Osteoblast (primary cell): ENCODE measurements at places on chromosomes 12 and 14.

GRCh38 chr14:21509432-21510143 lies 1.6 kb downstream of the METTL3 start:
- no peaks in the 10 kb centered on the region for H3K27me3 ChIP-seq
- no peak for DNase-seq
- H3K36me3 ChIP-seq, result peaks cover 3% of the 10 kb centered on the region
- peak overlapping the region; percentile 97 for H3K4me3 ChIP-seq
- H3K4me1 ChIP-seq, result peaks cover 16% of the 10 kb centered on the region

DNA sequence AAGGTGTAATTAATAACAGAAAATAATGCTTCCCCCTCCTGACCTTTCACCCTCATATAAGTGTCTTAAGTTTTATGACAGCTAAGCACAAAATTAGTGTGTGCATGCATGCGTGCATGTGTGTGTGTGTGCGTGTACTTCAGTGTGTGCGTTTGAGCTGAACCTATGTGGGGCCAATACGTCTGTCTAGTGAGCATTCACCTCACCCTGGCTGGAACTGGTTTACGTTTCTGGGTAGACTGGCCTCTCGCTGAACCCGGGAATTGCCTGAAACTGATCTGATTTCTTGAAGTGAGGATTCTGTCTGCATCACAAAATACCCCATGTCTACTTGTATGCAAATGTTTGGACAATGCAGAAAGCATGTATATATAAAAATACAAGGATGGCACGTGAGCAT lies 68.2 kb upstream of the TBX3 start:
- H3K36me3 ChIP-seq, result no peaks in the 10 kb centered on the region
- H3K27me3 ChIP-seq, result peaks cover 7% of the 10 kb centered on the region
- H3K4me1 ChIP-seq, result no peaks in the 10 kb centered on the region
- H3K4me3 ChIP-seq, result no peak overlapping the region

GRCh38 chr14:96757456-96757855 lies 39.7 kb upstream of the VRK1 start:
- no peak overlapping the region for H3K4me3 ChIP-seq
- H3K27ac ChIP-seq, result no peak overlapping the region
- DNase-seq, result no peak

DNA sequence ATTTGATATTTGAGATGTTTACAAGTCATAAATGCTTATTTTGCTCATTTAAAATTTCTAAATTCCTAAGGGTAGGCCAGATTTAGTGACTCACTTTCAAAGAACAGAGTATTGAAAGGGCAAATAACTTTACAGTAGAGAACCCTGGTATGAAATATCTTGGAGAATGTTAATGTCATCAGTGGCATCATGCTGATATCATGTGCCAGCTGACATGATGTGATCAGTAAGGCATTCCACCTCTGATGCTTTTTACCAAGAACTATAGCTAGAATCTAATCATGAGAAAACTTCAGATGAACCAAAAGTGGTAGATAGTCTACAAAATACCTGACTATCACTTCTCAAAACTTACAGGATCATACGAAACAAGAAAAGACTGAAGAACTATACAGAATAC lies 2.9 kb upstream of the FLRT2 start:
- peaks cover 31% of the 10 kb centered on the region for H3K4me1 ChIP-seq
- H3K27me3 ChIP-seq, result no peaks in the 10 kb centered on the region
- no peaks in the 10 kb centered on the region for H3K36me3 ChIP-seq

- H3K4me3 ChIP-seq, result no peak overlapping the region
- no peak overlapping the region for H3K27ac ChIP-seq
- H3K36me3 ChIP-seq, result peaks cover under 1% of the 10 kb centered on the region
- H3K27me3 ChIP-seq, result peaks cover 7% of the 10 kb centered on the region
Measured at GRCh38 chr14:24317141-24317928, 6.0 kb downstream of the LTB4R start.

DNA sequence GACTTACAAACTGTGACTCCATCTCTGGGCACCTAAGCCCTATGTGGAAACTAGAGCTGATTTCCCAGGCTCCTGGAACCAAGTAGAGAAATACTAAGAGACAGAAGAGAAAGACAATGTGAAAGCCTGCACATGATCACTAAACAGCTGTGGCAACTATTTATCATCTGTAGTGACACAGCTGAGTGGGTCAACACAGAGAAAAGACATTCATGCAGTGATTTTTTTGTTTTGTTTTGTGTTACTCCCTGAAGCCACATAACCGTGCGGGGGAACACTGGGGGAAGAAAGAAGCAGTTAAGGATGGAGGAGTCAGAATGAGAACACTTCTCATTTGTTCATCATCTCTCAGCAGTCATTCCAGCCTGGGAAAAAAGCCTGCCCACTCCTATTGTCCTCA lies 1.5 kb downstream of the PRR4 start:
- H3K36me3 ChIP-seq, result no peaks in the 10 kb centered on the region
- no peak overlapping the region for H3K27ac ChIP-seq
- no peaks in the 10 kb centered on the region for H3K27me3 ChIP-seq
- peaks cover 3% of the 10 kb centered on the region for H3K4me1 ChIP-seq

GRCh38 chr12:125418902-125419564 lies 353.8 kb downstream of the AACS start:
- DNase-seq, result no peak
- no peaks in the 10 kb centered on the region for H3K36me3 ChIP-seq
- no peak overlapping the region for H3K27ac ChIP-seq
- H3K27me3 ChIP-seq, result no peaks in the 10 kb centered on the region

DNA sequence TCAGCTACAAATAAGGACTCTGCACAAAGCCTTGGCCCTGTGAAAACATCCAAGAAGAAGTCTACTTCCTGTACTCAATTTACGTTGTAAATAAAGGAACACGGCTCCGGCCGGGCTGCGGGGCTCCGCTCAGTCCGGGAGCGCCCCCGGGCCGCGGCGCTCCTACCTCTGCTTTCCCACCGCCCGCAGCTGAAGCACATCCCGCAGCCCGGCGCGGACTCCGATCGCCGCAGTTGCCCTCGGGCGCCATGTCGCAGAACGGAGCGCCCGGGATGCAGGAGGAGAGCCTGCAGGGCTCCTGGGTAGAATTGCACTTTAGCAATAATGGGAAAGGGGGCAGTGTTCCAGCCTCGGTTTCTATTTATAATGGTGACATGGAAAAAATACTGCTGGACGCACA lies 502.3 kb upstream of the FOXG1 start:
- H3K4me3 ChIP-seq, result no peak overlapping the region
- no peaks in the 10 kb centered on the region for H3K27me3 ChIP-seq
- no peak overlapping the region for H3K27ac ChIP-seq
- no peaks in the 10 kb centered on the region for H3K36me3 ChIP-seq
- no peak for DNase-seq
- H3K4me1 ChIP-seq, result no peaks in the 10 kb centered on the region

- no peaks in the 10 kb centered on the region for H3K4me1 ChIP-seq
- H3K27me3 ChIP-seq, result no peaks in the 10 kb centered on the region
- no peaks in the 10 kb centered on the region for H3K36me3 ChIP-seq
- no peak overlapping the region for H3K27ac ChIP-seq
Measured at GRCh38 chr14:30204431-30204980, 276.9 kb upstream of the PRKD1 start.

GRCh38 chr14:97336179-97336578 lies 539.0 kb downstream of the VRK1 start:
- H3K27me3 ChIP-seq, result no peaks in the 10 kb centered on the region
- H3K4me3 ChIP-seq, result no peak overlapping the region
- H3K27ac ChIP-seq, result no peak overlapping the region
- H3K4me1 ChIP-seq, result no peaks in the 10 kb centered on the region
- DNase-seq, result no peak

GRCh38 chr14:92040431-92041051 lies 682 bp upstream of the TRIP11 start:
- H3K27me3 ChIP-seq, result no peaks in the 10 kb centered on the region
- H3K36me3 ChIP-seq, result no peaks in the 10 kb centered on the region
- DNase-seq, result peak; percentile 79
- H3K4me1 ChIP-seq, result peaks cover 14% of the 10 kb centered on the region

GRCh38 chr14:77738559-77739250 lies 22.3 kb downstream of the SNW1 start:
- no peak overlapping the region for H3K4me3 ChIP-seq
- peaks cover 39% of the 10 kb centered on the region for H3K36me3 ChIP-seq
- peak overlapping the region; percentile 59 for H3K27ac ChIP-seq
- peak; percentile 90 for DNase-seq
- H3K27me3 ChIP-seq, result no peaks in the 10 kb centered on the region

- no peak overlapping the region for H3K4me3 ChIP-seq
- H3K27me3 ChIP-seq, result no peaks in the 10 kb centered on the region
- H3K27ac ChIP-seq, result no peak overlapping the region
- DNase-seq, result no peak
Measured at GRCh38 chr14:103020271-103021170, 36.8 kb downstream of the CDC42BPB start.

DNA sequence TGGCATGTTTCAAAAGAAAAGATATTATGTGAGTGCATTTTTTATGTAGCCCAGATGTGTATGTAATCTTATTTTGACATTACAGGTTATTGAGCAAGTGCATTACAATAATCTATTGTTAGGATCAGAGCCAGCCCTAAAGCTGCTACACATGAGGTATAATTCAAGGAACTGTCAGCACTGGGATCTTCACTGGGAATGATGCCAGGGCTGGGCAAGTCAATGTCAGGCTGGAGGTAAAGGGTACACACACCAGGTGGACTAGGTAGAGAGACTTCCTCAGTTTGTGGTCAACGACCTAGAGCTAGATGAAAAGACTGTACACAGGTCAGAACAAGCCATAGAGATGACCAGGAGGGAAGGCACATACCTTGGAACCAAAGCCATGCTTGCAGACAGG lies 15.4 kb downstream of the TRIM9 start:
- DNase-seq, result no peak
- H3K27me3 ChIP-seq, result peaks cover 10% of the 10 kb centered on the region
- H3K27ac ChIP-seq, result no peak overlapping the region
- no peaks in the 10 kb centered on the region for H3K4me1 ChIP-seq
- no peaks in the 10 kb centered on the region for H3K36me3 ChIP-seq
- H3K4me3 ChIP-seq, result no peak overlapping the region

GRCh38 chr14:74756326-74756725 lies 6.8 kb upstream of the YLPM1 start:
- H3K27ac ChIP-seq, result no peak overlapping the region
- DNase-seq, result peak; percentile 22
- H3K4me1 ChIP-seq, result no peaks in the 10 kb centered on the region
- H3K4me3 ChIP-seq, result no peak overlapping the region
- H3K27me3 ChIP-seq, result no peaks in the 10 kb centered on the region

GRCh38 chr14:91796617-91797347 lies 64.9 kb upstream of the CATSPERB start:
- no peak overlapping the region for H3K4me3 ChIP-seq
- H3K36me3 ChIP-seq, result no peaks in the 10 kb centered on the region
- H3K27me3 ChIP-seq, result no peaks in the 10 kb centered on the region

DNA sequence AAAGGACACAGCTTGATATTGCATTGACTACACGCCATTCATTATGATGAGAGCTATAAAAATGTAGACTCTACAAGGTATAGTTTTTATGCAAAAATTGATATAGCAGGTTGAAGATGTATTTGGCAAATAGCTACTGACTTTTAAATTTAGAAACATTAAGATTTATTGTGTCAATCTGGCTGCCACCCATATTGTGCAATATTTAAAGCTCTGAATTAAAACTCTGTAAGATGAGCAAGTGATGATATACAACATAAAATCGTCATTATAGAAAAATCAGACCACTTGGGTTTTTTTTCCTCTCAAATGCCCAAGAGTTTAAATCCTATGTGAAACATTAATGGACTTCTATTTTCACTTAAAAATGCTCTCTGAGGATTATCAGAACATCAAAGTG lies 36.8 kb upstream of the E2F7 start:
- H3K27me3 ChIP-seq, result no peaks in the 10 kb centered on the region
- H3K4me1 ChIP-seq, result peaks cover 29% of the 10 kb centered on the region
- H3K27ac ChIP-seq, result peak overlapping the region; percentile 71
- DNase-seq, result no peak

DNA sequence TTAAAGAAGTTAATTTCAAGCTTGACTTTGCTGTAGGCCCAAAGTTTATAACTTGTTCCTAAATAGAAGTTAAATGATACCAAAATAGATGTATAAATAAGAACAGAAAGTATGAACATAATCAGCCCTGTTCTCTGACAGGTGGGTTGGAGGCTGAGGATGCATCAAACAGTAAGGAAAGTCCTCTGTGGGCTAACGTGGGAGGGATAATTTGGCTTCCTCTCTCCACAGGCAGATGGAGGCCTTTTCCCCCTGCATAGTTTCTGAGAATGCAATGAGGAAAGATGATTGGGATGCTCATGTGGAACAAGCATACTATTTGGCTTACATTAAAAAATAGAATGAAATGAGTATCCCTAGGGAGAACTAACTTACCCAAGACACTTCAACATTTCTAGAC lies 56.5 kb downstream of the GARIN6 start:
- H3K36me3 ChIP-seq, result no peaks in the 10 kb centered on the region
- no peak overlapping the region for H3K27ac ChIP-seq
- no peaks in the 10 kb centered on the region for H3K27me3 ChIP-seq
- H3K4me1 ChIP-seq, result no peaks in the 10 kb centered on the region
